Spinal cord (tissue), 10 donors: ENCODE measurements at places on chromosomes 5 and 9.

DNA sequence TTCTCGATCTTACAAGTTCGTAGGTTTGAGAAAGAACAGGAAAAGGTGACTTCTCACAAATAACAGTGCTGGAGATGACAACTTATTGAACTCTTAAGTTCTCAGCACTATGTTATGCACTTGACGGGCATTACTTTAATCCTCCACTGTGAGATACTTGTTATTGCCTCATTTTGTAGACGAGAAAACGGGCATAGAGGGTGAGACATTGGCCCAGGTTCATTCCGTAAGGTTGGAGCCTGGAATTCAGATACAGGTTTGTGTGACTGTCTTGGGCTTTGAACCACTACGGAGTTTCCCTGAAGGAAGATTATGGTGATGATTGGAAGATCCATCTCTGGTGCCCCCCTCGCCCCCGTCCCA is 657 bp downstream of the MAT2B start:
- no peak for DNase-seq

DNA sequence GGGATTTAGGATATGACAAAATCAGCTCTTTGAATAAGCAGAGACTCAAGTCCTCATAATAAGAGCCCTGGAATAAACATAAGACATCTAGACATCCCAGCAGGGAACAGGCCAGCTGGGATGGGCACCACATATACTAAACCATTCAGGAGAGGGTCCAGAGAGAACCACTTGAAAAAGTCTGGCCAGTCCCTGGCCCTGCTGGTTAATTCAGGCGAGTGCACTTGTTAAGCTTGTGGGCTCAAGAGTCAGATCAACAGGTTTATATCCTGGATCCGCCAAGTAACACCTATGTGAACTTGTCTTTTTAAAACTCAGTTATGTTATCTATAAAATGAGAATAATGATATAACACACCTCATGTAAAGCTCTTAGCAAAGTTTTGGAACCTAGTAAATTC is 63.3 kb downstream of the CAVIN4 start:
- DNase-seq = no peak

GRCh38 chr5:180791611-180792213 is 10.9 kb downstream of the MGAT1 start:
- DNase-seq = no peak

DNA sequence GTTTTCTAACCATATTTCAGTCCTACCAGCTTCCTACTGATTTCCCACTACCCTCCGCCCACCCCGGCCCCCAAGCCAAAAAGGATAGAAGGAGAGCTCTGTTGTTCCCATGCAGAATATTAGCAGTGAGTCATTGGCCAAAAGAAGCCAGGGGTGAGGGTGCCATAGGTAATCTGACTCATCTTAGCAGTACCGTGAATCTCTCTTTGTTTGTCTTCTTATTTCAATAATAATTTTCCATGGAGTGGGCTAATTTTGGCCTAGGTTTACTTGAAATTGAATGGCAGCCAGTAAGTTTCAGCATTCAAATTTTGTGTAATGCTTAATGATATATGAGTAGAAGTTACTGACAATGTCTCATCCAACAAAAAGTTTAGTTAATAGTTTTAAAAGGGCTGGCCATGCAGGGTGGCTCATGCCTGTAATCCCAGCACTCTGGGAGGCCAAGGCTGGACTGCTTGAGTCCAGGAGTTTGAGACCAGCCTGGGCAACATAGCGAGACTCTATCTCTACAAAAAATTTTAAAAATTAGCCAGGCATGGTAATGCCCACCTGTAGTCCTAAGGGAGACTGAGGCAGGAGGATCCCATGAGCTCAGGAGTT is 74.2 kb downstream of the C9orf152 start:
- no peak for DNase-seq

DNA sequence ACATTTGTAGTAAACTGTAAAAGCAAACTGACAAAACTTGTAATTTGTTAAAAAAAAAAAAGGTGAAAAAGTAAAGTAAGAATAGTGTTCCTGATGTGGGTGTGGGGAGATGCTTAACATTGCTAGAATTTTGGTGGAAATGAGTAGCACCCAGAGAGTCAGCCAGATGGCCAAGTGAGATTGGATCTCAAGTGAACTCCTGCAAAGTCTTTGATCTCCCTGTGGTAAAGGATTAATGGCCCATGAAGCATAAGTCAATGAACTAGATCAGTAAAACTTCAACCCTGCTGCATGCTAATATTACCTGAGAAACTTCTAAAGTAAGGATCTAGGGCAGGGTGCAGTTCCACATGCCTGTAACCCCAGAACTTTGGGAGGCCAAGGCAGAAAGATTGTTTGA is 19.0 kb upstream of the FAM169A start:
- no peak for DNase-seq
